ENCODE measurements at places on chromosomes 6 and 20.

GRCh38 chr6:38755207-38755606, 40.1 kb downstream of the DNAH8 start:
- DNase-seq, result no peak

GRCh38 chr6:54729716-54730115, 116.9 kb upstream of the FAM83B start:
- DNase-seq, result no peak

- no peak for DNase-seq
These were observed 953.7 kb downstream of the TFAP2A start for GRCh38 chr6:9461188-9461587.

GRCh38 chr6:157323255-157323965, at the start of gene TMEM242:
TSS of gene TMEM242 (minus strand) at chr6:157323519. CDS start at chr6:157323499, 20 bp downstream.
- DNase-seq, result no peak

GRCh38 chr6:1622851-1623768, 13.4 kb downstream of the FOXC1 start:
- no peak for DNase-seq

- no peak for DNase-seq
These were observed 103.4 kb downstream of the BMP7 start for GRCh38 chr20:57163041-57163440.

GRCh38 chr6:17281100-17281496, at the start of gene RBM24:
TSS of gene RBM24 (plus strand) at chr6:17281361. CDS start at chr6:17281582, 221 bp downstream.
- peak; percentile 46 for DNase-seq

Data from NCI-H446 treated with DMSO at 0.1 percent for 48 hours (cell line).